ENCODE measurements at places on chromosomes 1 and 21.

DNA sequence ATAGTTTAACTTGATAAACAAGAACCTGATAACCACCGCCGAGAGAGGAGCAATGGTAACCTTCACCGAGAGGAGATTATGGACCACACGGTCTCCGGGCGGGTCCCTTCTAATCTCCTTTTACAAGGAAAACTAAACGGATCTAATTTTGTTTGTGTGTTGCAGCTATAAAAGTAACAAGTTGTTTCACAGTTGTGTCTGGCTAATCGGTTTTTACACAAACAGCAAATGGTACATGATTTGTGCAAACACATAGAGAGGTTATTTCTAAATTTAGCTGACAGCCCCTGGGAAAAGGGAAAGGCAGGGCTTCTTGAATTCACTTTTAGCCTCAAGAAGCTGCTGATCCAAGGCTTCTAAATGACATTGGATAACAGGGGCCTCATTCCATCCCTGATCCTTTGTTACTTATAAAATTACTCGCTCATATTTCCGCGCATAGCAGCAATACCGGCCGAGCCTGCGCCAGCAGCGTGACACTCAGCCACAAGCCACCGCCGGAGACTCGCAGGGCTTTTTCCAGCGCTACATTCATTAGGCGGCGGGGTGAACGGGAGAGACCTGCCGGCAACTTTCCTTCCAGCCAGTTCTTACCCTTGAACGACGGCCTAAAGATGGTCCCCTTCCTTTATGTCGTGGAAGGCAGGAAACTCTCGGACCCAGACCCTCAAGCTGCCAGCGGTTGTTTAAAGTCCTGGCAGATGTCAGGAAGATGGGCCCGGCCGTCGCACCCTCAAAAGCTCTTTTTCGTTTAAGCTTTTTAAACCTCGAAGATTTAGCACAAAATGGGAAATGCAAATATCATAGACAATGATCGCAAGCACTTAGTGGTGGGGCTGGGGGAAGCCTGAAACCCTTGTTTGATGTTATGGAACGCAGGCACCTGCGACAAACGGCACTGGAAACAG lies 4.4 kb downstream of the FOXD3 start:
- no peak for DNase-seq

GRCh38 chr1:56430141-56430839 lies 149.1 kb downstream of the PLPP3 start:
- DNase-seq, result no peak

DNA sequence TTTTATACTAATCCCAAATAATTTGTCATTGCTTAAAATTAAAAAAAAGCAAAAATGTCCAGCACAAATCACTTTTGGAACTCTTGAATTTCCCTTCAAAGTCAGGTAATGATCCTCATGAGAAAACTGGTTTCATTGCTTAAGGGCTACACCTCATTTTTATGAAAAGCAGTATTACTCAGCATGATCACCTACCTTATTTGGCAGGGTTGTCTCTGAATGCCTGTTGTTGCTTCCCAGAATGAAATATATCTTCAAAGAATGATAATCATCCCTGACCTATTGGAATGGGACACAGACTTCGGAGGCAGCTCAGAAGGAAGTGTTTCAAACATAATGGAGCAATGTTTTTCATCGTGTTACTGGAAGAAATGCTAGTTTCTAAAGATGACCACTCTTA lies 29.7 kb downstream of the C1orf21 start:
- no peak for DNase-seq

- DNase-seq, result no peak
Observed at GRCh38 chr1:164225011-164225410, 334.0 kb upstream of the PBX1 start.

GRCh38 chr1:3142751-3143150 lies 73.7 kb downstream of the PRDM16 start:
- no peak for DNase-seq

DNA sequence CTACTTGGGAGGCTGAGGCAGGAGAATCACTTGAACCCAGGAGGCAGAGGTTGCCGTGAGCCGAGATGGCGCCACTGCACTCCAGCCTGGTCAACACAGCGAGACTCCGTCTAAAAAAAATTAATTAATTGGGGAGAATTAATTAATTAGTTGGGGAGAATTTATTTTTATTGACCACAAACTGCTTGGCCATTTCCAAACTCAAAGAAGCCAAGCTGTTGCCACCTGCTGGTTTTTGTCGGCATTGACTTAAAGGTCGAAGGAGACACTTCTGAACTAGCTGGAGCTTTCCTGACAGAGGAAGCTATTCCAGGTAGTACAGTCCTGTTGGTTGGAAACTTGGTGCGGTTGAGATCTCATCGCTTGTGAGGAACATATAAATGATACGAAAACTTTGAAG lies 13.1 kb downstream of the MAP1LC3C start:
- DNase-seq, result peak; percentile 59

GRCh38 chr21:44846224-44846484 lies 27.3 kb downstream of the PTTG1IP start:
- no peak for DNase-seq

GRCh38 chr1:25531082-25531461 lies 12.3 kb upstream of the LDLRAP1 start:
- no peak for DNase-seq

DNA sequence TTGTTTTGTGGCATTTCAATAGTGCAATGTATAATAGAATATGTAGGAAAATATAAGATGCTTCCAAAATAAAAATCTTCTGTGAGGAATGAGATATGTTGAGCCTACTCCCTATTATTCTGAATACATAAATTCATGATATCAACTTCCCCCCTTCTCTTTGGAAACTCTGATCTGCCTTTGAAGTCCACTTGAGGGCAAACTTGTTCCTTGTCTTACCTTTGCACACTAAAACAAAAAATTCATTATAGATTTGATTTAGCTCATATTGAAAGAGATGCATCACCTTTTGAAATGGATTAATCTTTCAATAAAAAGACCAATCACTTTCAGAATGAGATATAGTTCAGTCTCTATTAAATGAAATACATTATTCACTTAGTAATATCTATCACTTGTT lies 580.7 kb upstream of the ADGRL4 start:
- no peak for DNase-seq

GRCh38 chr1:246782120-246782900 lies 58.1 kb downstream of the SCCPDH start:
- peak; percentile 94 for DNase-seq

DNA sequence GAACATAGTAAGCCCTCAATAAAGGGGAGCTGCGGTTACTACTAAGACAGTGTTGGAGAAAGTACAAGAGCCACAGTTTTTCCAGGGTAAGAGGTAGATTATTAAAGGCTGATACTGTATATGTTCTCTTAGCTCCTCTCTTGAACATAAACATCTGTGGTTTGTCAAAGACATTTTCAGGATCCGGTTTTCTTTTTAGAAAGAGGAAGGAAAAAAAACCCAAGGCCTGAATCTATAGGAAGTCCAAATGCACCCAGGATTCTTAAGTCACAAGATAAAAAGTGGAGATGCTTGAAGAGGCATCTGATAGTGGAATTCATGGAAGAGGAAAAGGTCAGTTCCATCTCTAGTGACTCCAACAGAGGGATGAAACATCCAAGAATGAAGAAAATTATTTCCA lies 24.6 kb upstream of the SLC45A3 start:
- DNase-seq, result peak; percentile 56

- no peak for DNase-seq
Observed at GRCh38 chr21:45466330-45467220, 61.6 kb downstream of the COL18A1 start.

DNA sequence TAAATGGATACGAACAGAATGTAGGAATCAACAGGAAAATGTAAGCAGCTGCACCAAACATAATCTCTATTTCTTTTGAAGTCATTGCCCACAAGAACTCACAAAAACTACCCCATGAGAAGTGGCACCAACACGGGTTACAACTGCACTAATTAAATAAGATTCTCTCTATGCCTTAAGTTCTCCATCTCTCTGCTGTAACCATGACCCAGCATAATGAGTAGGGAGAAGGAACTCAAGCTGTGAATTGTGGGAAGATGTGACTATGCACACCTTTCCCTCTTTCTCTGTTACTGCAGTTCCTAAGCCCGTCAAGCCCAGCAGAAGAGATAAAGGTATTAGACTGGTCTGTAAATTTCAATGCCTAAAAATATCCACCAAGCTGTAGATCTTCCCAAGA lies 614.0 kb downstream of the USP25 start:
- no peak for DNase-seq

- peak; percentile 13 for DNase-seq
Observed at GRCh38 chr1:165443539-165444311, 1.2 kb downstream of the RXRG start.

GRCh38 chr1:79197421-79197820 lies 190.9 kb upstream of the ADGRL4 start:
- peak; percentile 3 for DNase-seq

GRCh38 chr1:225608014-225608796 lies 44.7 kb downstream of the ENAH start:
- DNase-seq, result no peak

- no peak for DNase-seq
Observed at GRCh38 chr21:29217818-29218291, 80.9 kb upstream of the BACH1 start.

- no peak for DNase-seq
Observed at GRCh38 chr1:246901874-246902273, 29.9 kb downstream of the AHCTF1 start.

DNA sequence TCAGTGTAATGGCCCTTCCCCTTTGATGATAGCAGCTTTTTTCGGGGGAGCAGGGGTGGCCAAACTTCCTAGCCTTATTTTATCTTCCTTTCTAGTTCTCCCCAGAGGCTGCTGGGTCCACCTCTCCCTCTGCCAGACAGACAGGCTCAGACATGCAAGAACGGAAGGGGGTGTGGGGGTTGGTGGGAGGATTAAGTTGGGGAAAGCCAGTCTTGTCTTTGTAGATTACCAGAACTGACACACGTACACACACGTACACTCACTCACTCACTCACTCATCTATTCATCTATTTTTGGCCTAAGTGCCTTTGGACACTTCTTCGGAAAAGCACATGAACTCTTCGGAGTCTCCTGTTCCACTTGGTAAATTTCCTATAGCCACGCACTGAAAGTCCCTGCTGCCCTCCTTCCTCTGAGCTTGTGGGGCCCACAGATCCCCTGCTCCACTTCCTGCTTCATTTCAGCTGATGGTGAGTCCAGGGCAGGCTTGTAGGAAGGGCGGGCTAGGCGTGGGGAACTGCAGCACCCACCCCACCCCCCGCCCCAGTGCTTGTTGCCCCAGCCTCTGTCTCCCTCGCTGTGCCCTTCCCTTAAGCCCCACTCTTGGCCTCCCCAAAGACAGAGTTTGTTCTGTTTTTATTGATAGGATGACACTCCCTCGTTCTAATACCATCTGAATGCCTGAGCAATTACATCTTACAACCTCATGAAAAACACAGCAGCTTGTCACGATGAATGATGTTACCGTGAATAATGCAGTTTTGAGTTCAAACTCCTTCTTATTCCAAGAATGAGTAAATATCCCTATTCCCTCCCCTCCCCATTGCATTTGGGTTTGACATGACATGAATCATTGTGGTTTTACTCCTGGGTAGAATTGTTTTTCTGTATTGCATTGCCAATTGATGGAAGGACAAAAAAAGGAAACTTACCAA lies 60.7 kb upstream of the ATP5PO start:
- peak; percentile 82 for DNase-seq

DNA sequence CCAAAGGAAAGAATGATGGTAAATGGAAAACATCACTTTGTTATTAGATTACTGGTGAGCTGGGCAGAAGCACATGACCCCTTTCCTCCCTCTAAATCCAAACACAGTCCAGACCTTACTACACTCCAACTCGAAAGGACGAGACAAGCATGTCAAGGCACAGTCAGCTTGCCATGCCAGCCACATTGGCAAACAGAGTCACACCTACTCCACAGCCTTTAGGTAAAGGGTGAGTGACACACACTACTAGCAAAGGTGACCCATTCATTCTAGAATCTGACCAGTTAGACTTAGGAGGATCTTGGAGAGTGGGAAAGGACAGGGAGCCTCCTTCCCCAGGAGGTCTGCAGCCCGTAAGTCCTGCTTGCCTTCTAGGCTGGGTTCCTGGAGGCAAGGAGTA lies 3.0 kb downstream of the SLC44A3 start:
- DNase-seq, result no peak

DNA sequence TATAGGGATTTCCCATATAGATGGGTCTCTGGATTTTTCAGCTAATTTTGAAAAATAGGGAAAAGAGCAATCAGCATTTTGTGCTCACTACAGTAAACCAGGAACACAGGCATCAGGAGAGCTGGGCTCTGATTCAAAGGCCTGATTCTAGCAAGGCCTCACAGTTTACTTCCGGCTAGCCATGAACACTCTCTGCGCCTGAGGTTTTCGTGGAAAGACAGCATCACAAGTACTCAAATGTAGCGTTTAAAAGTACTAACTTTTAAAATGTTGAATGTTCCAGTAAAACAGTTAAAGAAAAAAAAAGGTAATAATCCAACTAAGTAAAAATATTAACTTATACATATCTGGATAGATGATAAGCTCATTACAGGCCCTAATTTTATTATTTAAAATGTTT lies 120.6 kb downstream of the SLC45A1 start:
- no peak for DNase-seq

DNA sequence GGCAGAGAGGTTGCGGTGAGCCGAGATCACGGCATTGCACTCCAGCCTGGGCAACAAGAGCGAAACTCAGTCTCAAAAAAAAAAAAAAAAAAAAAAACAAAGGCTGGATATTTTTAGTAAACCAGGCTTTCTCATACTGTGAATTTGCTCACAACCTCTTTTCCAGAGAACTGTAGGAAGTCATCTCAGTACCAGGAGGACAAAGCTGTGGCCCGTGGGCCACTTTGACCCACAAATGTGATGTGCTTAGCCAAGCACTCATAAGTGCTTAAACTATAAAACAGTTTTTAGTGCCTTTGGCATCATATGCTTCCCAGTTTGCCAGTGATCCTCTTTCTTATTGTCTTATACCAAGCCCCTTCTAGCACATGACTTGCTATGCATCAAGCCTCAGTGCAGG lies 46.5 kb downstream of the RNF11 start:
- DNase-seq, result no peak

- DNase-seq, result no peak
Observed at GRCh38 chr1:12631571-12631970, 12.3 kb upstream of the AADACL4 start.

GRCh38 chr1:58620259-58620658 lies 43.2 kb upstream of the TACSTD2 start:
- DNase-seq, result no peak

- DNase-seq, result no peak
Observed at GRCh38 chr1:33320619-33321165, at the start of gene A3GALT2. A3GALT2 (minus strand) TSS chr1:33321098; CDS start chr1:33321098, 0 bp downstream.

GRCh38 chr1:229027158-229027557 lies 243.8 kb upstream of the RAB4A start:
- no peak for DNase-seq

DNA sequence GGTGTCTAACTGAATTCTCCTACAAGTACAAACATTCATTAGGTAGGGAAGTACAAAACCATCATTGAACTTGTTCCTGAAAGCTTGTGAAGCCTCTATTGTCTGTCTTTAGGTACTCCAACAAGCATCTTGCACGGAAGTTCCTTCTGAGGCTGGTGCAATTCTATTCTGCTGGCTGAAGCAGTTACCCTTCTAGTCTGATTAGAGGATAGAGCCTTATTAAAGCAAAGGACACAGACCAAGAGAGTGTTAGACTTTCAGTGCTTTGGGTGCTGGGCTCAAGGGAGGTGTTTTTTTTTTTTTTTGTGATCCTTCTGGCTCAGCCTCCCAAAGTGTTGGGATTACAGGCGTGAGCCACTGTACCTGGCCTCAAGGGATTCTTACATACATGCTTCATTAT lies 43.8 kb downstream of the HHAT start:
- DNase-seq, result no peak

Data from hematopoietic multipotent progenitor cell treated with erythropoietin and hydrocortisone succinate and interleukin-3 and kit ligand, for 4 days (in vitro differentiated cells).